Nucleus accumbens (tissue), 56 donors: ENCODE measurements at places on chromosomes 7 and 10.

DNA sequence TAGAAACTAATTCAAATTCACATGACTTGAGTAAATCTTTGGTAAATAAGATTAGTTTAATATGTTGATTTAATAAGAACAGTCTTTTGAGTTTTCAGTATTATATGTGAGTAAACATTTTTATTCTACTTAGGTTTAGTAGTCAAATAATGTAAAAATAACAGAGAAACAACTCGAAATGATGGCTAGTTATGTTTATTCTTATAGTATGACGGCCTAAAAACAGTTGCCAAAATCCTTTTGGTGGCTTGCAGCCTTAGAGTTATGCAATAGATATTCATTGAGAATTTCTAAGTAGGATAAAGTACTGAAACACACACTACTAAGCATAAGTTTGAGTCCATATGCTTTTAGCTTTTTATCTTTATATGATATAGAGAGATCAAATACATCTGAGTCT, 184.8 kb downstream of the GNAI1 start:
- no peak for DNase-seq

GRCh38 chr10:52738951-52739350, 33.6 kb downstream of the MBL2 start:
- no peak for DNase-seq

- DNase-seq, result no peak
Measured at GRCh38 chr10:98425511-98426352, 10.8 kb upstream of the PYROXD2 start.

GRCh38 chr10:69047111-69047832, 40.6 kb upstream of the SRGN start:
- no peak for DNase-seq

DNA sequence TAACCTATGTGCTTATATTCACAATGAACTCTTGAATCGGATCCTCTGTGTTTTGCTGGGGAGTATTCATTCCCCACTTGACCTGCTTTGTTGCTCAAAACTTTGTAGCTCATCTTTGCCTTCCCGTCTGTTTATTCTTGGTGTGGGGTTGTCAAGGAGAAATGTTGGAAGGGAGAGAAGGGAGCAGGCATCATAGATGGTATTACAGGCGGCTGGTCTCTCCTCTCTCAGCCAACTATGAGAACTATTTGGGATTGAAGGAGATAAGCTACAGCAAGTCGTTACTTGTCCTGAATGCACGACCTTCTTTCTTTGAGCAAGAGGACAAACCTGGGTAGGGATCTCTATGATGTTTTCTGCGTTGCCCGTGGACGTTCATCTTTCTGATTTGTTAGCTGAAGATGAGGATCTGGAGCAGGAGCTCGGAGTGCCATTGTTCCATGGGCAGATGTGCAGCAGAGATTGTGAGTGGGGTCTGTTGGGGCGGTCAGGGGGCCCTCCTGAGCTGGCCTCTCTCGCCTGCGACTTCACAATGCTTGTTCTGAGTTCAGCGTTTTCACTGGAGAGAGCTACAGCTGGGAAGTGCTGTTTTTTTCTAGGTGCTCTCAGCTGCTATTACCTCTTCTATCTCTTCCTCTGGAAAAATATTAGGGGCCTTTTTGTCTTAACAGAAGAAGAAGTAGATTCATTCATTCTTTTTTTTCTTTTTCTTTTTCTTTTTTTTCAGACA, 126.9 kb upstream of the KLF6 start:
- no peak for DNase-seq

GRCh38 chr10:95860166-95860940, 47.4 kb upstream of the CC2D2B start:
- no peak for DNase-seq
